ENCODE measurements at places on chromosomes 2 and 18.

GRCh38 chr2:10905006-10905861 is 6.5 kb upstream of the KCNF1 start:
- DNase-seq, result no peak

DNA sequence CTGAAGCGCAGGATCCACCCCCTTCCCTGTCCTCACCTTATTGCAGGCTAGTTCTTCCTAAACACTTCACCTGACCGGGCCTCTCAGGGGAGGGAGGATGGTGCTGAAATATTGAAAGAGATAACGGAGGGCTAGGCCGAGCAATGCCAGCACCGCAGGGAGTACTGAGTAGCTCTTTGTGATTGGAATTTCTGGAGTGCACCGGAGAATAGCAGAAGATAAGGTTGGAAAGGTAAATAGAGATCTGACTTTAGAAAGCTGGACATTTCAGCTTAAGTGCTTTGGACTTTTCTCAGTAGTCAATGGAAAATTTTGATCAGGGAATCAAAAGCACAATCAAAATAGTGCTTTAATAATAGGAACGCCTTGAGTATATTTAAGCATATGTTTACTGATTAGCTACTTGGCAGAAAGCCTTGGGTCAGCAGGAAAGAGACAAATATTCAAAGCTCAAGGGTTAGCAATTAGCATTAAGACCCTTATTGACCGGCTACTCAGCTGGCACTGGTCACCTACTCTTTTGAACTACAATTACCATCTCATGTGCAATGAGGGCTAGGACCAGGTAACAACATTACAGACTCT is 142.9 kb upstream of the NDUFV2 start:
- DNase-seq, result no peak

DNA sequence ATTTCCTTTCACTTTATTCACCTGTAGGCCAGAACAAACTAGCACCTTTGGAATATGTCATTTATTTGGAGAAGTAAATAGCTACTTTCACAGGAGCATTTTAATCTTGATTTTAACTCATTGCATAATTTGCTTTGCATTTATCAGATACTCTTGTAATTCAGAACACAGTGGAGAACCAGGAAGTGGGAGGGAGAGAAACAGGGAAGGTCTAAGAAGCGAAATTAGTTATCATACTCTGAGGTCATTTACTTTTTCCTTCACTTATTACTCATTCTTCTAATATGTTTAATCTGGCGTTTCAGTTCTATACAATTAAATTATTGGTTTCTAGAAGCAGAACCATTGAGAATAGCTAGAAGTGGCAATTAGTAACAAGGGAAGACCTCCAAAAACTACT is 20.7 kb downstream of the RBM44 start:
- DNase-seq, result no peak

GRCh38 chr18:28125051-28125450 is 51.9 kb downstream of the CDH2 start:
- no peak for DNase-seq

Data from kidney glomerular epithelial cell (primary cell).